Naive thymus-derived CD4-positive, alpha-beta T cell (primary cell): ENCODE measurements at places on chromosomes 3 and 15. TPM values are rescaled to one million over a fixed set of nuclear protein-coding genes. Genes with fewer than 3 reads are reported as not detected.

DNA sequence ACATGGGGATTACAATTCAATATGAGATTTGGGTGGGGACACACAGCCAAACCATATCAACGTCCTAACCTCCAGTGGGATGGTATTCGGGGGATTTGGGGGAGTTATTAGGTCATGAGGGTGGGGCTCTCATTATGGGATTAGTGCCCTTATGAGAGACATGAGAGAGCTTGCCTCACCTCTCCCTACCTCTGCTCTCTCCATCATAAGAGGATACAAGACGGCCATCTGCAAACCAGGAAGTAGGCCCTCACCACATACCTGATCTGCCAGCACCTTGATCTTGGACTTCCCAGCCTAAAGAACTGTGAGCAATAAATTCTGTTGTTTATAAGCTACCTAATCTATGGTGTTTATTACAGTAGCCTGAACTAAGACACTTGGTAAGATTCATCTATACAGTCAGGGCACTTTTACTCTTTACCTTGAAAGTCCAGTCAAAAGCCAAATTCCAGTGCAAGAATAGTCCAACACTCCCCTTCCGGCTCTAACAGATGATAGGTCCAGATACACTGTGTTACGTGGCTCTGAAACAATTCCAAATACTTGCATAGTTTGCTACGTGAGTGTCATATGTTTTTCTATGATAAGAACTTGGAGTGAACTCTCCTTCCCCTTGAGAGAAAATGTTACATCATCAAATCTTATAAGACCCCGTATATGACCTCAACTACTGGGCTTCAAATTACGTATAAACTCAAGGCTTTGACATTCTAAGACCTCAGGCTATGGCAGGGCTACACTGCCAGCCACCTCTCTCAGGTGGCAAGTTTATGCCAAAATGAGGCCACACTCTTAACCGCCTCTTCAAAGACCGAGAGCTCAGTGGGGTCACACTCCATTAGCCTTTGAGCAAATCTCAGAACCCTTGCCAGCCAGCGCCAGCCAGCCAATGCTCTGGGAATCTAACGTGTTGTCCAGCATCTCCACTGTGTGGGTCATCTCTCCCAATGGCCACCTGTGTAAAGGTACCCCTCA, 129.9 kb downstream of the XXYLT1 start:
- DNase-seq = no peak

EXOSC7 gene
- polyA plus RNA-seq = 48.4 TPM

AMT gene
- polyA plus RNA-seq = 2.2 TPM

DNA sequence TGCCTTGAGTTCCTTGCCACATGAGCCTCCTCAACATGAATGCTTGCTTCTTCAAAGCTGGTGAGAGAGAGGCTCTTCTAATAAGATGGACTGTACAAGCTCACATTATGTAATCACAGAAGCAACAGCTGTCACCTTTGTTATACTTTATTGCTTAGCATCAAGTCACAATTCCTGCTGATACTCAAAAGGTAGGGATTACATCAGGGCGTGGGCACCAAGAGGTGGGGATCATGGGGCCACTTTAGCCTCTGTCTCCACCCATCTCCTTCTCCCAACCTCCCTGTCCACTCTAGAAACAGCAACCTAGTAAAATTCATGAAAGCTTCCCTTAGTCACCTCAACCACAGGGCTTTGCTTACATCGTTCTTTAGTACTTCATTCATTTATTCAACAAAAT, 95.9 kb downstream of the FAM43A start:
- DNase-seq = no peak

KAT2B gene
- 2.4 TPM for polyA plus RNA-seq

ACKR4 gene
- not detected for polyA plus RNA-seq

DNA sequence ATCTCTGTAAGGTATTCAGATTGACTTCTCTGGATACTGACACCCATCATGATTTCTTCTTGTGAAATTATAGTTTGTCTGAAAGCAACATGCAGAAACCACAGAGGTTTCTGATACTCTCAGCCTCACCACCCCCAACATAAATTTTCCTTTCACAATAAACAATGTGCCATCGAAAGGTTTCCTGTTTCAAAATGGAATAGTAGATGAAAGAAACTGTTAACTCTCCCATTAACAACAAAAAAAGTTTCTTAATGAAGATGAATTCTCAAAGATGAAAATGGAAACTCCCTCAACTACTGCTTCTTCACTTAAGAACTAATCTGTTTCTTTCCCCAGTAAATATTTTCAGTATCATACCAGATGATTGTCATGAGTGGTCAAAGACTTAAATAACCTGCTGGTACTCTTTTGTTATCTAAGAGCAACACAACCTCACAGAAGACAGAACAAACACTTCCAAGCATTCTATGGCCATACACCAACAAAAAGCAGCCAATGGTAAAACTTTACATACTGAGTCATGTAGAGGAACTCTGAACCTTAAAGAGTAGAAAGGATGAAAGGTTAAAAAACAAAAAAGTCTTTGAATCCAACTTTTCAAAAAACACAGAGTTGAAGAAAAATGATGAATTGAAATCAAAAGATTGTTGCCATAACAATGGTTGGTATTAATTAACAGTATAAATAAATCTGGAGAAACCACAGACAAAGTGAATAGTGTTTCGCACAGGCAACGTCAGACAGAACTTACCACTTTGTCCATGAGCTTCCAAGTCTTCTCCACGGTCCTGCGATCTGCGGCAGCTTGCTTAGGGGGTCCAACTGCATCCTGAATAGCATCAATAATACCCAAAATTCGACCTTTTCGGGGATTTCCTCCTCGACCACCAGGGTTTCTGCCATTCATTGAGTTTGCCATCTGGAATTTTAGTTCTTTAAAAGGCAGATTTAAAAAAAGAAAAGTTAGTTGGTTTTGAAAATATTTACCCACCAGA, 1.9 kb downstream of the CBLB start:
- no peak for DNase-seq

CDAN1 gene
- polyA plus RNA-seq = 4.1 TPM

DNA sequence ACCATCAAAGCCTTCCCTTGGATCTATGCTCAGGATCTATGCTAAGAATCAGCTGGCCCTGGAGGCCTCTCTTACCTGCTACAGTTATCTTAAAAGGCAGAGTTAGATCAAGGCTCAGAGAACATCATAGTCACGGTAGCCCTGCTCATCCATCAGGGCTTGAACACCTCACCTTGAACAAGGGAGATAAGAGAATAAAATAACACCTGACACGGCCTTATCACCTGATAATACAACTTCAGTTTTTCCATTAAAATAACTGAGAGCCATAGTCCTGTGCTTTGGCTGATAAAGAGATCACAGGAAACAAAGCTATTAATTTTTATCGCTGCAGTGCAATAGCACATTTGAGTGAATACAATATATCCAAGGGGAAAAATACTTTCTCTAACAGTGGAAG, 85.6 kb upstream of the LPP start:
- DNase-seq = no peak

- DNase-seq = no peak
Measured at GRCh38 chr15:67037694-67038093, 27.7 kb upstream of the SMAD3 start.

- no peak for DNase-seq
Measured at GRCh38 chr3:153252963-153253362, 90.9 kb downstream of the RAP2B start.

ARL6IP5 gene
- polyA plus RNA-seq = 457 TPM

DNA sequence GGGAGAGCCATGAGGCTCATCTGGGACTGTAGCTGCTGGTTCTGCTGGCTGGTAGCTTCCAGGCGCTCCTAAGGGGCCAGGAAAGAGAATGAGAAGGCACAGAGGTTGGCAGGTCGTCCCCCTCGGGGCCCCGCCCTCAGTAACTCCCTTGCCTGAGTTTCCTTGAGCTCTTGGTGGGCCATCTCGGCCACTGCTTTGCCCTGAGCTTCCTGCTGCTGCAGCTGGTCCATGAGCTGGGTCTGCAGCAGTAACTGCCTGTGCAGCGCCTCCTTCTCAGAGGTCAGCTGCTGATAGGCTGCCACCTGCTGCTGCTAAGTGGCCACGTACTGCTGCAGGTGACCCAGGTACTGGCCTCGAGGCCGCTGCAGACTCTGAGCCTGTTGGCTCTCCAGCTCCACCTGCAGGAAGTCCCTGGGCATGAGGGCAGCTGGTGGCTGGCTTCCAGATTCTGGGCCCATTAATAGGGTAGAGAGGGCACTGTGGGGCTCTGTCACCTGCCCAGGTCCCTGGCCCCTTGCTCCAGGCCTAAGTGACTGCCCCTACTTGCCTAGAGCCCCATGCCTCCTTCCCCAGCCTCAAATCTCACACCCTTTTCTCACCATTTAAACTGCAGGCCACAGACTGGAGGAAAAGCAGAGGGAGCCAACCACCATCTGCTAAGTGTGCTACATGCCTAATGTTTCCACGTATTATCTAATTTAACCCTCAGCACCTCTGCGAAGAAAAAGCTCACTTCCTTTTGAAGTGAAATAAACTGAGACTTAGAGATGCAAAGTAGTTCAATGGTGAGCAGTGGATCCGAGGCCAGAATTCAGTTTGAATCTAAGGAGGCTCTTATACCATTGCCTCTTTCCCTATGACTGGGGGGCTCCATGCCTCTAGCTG, 10.8 kb upstream of the VPS33B start:
- DNase-seq = peak; percentile 36

COL6A5 gene
- polyA plus RNA-seq = not detected

BCL2A1 gene
- polyA plus RNA-seq = 28.1 TPM

CAPN3 gene
- polyA plus RNA-seq = not detected

DNA sequence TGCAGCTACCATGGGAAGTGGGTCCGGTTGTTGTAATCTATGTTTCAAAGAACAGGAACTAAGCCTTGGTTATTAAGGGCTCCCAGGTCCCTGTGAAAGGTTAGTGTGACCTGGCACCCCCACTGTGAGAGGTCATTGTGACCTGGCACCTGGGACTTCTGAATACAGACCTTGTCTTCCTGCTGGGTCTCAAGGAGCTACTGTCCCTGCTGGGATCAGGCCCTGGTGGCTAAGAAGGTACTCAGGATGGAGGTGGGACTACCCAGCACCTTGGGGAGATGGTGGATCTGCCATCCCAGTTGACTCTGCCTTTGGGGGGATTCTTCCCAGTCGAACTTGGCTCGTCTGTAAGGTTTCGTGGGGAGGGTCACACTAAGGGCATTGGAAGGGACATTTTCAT, 10.3 kb upstream of the SLCO2A1 start:
- DNase-seq = no peak

GRCh38 chr3:179961071-179961702, 75.5 kb downstream of the PEX5L start:
- DNase-seq = no peak

CRABP1 gene
- polyA plus RNA-seq = not detected

POMGNT2 gene
- polyA plus RNA-seq = 11.0 TPM

DNA sequence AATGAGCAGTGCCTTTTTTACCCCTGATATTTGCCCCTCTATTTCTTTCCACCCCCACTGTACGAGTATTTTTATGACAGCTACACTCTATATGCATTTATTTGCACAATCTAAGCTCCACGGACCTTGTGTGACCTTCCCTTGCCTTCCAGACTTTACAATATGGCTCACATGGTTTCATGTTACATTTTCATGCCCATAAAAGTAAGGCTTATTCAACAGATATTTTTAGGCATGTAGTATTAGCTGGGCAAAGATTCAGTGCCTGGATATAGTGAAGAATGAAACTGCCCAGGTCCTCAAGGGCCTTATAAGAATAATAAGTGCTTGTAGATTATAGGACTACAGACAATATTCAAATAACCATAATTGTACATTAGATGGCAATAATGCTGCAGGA, 481.9 kb upstream of the CNTN4 start:
- no peak for DNase-seq

CATSPER2 gene
- polyA plus RNA-seq = 0.99 TPM

GRCh38 chr3:138187296-138188012, at the start of gene ARMC8:
ARMC8 (plus strand) TSS chr3:138187301; CDS start chr3:138187555, 254 bp downstream.
- DNase-seq = peak; percentile 32

- no peak for DNase-seq
Measured at GRCh38 chr3:12339701-12340480, 51.0 kb downstream of the PPARG start.

HACD3 gene
- polyA plus RNA-seq = 34.4 TPM

GRCh38 chr3:111691293-111691909, 96.3 kb upstream of the ZBED2 start:
- DNase-seq = peak; percentile 37

DNA sequence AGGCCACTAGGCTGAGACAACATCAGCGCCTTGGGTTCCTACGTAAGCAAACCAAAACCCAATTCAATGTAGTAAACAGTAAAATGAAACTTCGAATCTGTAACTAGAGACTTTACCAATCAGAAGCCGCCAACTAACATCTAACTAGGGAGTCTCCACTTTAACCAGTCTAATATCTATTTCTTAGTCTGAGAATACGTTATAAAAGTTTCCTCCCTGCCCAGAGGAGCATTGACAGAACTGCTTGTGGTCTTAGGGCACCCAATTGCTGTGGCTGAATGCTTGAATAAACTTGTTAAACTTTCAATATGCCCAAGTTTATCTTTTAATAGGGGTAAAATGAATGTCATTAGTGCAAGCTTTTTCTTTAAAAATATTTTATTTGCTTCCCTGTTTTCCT, 4.3 kb downstream of the CP start:
- no peak for DNase-seq

GRCh38 chr15:46735115-46735514, 982.2 kb upstream of the SEMA6D start:
- no peak for DNase-seq

SPATA12 gene
- not detected for polyA plus RNA-seq

DNA sequence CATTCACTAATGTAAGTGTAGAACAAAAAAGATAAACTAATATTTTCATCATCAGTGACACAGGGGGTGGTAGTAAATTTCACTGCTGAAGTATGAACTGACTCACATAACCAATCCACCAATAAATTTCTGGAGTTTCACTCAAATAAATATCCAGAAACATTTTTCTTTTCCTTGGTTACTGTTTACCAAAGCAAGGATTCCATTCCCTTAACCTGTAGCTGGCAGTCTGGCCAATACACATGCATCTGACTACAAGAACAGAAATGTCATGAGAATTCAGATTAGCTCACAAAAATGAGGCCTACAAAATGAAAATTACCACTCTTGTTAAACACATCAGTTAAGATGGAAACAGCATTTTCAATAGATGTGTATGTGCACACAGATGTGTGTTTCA, 80.3 kb downstream of the STAG1 start:
- DNase-seq = no peak
